ENCODE measurements at places on chromosomes 6 and 20. TPM values are rescaled to one million over a fixed set of nuclear protein-coding genes. Genes with fewer than 3 reads are reported as not detected.

Gene VSTM2L
- total RNA-seq: 35.2 TPM

Gene RBM12
- total RNA-seq: 46.2 TPM

Gene CNR1
- total RNA-seq: not detected

Gene PPP1R3G
- total RNA-seq: 0.29 TPM

Gene TRIM40
- not detected for total RNA-seq

Gene MYBL2
- 22.2 TPM for total RNA-seq

Gene TINAG
- total RNA-seq: 0.29 TPM

Gene GABRR1
- total RNA-seq: not detected

- no peak for DNase-seq
Observed at GRCh38 chr6:37871616-37872372, 52.3 kb downstream of the ZFAND3 start.

DNA sequence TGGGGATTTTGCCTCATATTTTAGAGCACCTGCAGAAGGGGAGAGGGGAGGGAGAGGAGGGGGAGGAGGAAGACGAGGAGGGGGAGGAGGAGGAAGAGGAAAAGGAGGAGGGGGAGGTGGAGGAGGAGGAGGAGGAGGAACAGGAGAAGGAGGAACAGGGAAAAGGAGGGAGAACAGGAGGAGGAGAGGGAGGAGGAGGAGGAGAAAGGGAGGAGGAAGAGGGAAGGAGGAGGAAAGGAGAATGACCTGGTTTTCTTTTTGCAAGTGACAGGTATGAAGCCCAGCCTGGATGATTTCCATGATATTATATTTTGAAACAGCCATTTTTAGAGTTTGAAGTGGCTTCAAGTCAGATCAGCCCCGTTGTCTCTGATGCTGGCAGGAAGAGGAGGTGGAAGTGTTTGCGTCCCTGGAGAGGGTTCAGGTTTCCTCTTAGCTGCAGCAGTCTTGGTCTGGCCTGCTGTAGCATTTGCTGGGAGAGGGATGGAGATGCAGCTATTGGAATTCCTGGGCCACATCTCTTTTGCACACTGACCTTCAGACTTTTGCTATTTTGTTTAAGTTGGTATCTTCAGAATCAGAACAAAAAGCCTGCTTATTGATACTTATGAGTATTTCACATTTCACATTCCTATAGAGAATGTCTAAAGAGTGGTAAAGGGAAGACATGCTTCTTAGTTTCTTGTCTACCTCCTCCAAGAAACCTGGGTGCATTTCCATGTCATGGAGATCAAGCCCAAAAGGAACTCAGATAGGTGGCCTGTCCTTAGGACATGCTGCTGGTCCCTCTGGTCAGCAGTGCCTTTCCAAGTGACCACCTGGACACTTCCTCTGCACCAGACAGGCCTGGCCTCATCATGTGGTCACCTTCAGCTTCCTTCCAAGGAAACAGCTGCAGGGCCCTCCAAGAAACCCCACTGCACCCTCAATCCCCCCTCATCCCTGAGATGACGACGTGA lies 54.3 kb upstream of the IYD start:
- DNase-seq: no peak

- DNase-seq: no peak
Observed at GRCh38 chr6:31209137-31209536, 38.7 kb upstream of the POU5F1 start.

DNA sequence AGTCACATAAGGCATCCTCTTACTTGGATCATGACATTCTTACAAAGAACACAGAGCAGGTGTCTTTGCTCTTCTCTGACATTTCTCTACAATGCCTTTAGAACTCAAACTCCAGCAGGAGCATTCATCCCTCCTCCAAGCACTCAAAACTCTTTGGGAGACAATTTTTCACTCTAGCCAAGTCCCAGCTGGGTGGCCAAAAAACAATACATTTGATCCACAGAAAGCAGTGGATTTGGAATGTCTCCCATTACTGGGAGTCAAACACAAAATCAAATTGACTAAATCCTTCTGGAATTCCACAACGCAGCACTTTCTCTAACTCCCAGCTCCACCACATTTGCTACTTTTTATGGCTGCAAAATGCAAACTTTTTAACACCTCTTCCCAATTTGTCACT lies 108.6 kb upstream of the VGLL2 start:
- no peak for DNase-seq

DNA sequence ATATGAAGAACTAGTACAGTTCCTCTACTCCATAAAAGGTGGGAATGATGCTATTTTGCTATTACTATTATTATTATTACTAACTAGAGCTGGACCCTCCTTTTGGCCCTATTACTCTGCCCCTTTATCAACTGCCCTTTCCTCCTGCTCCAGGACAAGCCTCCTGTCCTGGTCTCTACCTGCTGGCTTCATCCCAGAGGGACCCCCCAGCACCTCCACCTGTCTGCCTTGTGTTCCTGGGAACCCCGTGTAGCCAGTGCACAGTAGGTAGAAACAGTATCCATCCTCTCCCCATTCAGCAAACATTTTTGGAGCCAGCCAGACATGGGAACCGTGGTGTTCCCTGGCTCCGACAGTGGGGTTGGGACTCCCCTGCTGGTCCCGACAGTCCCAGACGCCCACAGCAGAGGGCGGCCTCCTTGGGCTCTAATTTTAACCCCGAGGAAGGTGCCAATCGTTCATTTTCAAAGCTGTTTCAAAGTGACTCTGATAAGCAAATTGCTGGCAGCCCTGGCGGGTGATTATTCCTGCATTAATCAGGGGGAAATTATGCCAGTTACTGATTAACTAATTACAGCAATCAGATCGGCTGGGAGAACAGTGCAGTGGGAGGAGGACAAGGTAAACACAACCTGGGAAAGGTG lies 44.2 kb upstream of the MDGA1 start:
- no peak for DNase-seq

DNA sequence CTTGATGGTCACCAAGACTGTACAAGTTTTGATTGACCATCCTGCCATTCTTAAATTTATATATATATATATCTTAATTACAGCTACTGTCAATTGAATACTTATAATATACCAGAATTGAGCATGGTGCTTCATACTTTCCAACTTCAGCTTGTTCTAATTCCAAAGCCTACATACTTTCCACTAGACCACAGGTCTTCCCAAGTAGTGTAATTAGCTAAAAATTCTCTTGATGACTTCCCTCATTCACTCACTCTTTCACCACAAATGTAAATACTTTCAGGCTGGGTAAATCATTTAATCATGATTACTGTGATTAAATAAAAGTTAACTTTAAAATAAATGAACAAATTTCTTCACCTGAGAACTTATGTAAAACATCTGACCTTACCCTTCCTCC lies 3.4 kb downstream of the ASF1A start:
- no peak for DNase-seq

DNA sequence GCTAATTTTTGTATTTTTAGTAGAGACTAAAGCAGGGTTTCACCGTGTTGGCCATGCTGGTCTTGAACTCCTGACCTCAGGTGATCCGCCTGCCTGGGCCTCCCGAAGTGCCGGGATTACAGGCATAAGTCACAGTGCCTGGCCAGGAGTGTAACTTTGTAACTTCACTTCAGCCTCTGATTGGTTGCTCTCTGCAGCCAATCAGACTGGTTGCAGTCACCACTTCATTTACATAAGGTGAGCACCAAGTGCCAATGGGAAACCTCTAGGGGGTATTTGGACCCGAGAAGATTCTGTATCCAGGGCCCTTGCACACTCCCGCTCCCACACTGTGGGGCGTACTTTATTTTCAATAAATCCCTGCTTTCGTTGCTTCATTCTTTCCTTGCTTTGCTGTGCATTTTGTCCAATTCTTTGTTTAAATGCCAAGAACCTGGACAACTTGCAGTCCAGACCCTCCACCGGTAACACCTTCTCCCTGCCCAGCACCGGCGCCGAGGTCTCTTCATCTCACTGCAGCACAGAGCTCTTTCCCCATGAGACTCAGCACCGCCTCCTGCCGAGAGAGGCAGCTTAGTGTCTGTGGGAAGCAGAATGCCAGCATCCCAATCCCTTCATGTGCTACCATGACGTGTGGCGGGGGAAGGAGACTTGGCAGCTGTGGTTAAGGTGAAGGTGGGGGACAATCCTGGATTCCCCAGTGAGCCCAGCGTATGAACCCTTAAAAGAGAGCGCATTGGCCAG lies 14.0 kb upstream of the MRGBP start:
- DNase-seq: no peak

- DNase-seq: peak; percentile 22
Observed at GRCh38 chr6:166626177-166627032, 646 bp downstream of the RPS6KA2 start.

DNA sequence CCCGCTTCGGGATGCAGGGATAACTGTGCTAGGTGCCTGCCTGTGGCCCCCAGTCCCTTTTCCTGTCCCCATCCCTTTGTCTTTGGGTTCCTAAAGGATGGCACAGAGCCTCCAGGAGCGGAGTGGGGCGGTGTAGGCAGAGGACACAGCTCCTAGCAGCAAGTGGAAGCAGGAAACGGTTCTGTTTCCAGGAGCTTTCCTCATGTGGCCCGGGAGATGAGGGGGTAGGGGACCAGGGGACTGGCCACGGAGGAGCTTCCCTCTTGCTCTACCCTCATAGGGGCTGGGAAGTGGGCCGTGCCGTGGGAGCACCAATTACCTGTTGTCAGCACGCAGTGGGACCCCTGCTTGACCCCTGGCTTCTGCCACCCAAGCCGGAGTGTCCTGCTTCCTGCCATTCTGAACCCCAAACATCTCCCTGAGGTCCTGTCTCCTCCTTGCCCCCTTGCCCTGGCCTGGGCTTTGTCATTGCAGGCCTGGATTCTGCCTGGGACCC lies 76.9 kb downstream of the SRC start:
- DNase-seq: no peak

- DNase-seq: peak; percentile 9
Observed at GRCh38 chr20:62303340-62304226, 786 bp downstream of the ADRM1 start.

GRCh38 chr20:2394411-2395055 lies 13.8 kb downstream of the TGM6 start:
- DNase-seq: no peak

- DNase-seq: no peak
Observed at GRCh38 chr6:149138089-149138488, 179.4 kb upstream of the TAB2 start.

DNA sequence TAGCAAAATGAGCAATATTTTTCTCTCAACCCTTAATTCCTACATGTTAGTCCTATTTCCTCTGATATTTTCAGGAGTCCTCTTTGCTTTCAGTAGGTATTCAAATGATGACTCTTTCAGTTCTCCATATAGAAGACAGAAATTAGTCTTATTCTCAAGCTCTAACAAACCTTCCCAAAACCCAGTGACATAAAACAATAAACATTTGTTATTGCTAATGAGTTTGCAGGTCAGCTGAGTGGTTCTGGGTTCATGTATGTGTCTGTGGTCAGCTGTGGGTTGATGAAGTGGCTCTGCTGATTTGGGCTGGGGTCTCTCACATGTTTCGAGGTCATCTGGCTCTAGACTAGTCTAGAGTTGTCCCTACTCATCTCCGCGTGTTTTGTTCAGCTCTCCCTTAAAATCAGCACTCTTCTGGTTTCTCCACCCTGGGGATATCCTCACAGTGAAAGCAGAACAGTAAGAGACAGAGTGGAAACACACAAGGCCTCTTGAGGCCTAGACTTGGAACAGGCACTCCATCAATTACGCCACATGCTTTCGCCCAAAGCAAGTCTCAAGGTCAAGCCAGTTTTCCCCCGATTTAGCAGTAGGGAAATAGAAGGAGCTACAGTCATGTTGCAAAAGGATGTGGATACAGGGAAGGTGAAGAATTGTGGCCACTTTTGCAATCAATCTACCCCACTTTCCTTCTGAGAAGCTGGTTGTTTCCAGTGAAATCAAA lies 273.0 kb downstream of the PLCB1 start:
- no peak for DNase-seq

GRCh38 chr6:114940181-114940580 lies 597.4 kb upstream of the HS3ST5 start:
- no peak for DNase-seq

- DNase-seq: no peak
Observed at GRCh38 chr6:15995493-15995892, 133.4 kb upstream of the MYLIP start.

GRCh38 chr6:10640412-10640811 lies 54.0 kb downstream of the C6orf52 start:
- no peak for DNase-seq
